ENCODE measurements at places on chromosomes 11 and 22.

GRCh38 chr11:16935518-16936302 lies 78.5 kb downstream of the PLEKHA7 start:
- DNase-seq: no peak

GRCh38 chr11:16032974-16033373 lies 323.4 kb downstream of the SOX6 start:
- no peak for DNase-seq

DNA sequence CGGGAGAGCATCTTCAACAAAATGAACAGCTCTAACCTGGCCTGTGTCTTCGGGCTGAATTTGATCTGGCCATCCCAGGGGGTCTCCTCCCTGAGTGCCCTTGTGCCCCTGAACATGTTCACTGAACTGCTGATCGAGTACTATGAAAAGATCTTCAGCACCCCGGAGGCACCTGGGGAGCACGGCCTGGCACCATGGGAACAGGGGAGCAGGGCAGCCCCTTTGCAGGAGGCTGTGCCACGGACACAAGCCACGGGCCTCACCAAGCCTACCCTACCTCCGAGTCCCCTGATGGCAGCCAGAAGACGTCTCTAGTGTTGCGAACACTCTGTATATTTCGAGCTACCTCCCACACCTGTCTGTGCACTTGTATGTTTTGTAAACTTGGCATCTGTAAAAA lies 109.9 kb downstream of the ARHGAP8 start:
- no peak for DNase-seq

DNA sequence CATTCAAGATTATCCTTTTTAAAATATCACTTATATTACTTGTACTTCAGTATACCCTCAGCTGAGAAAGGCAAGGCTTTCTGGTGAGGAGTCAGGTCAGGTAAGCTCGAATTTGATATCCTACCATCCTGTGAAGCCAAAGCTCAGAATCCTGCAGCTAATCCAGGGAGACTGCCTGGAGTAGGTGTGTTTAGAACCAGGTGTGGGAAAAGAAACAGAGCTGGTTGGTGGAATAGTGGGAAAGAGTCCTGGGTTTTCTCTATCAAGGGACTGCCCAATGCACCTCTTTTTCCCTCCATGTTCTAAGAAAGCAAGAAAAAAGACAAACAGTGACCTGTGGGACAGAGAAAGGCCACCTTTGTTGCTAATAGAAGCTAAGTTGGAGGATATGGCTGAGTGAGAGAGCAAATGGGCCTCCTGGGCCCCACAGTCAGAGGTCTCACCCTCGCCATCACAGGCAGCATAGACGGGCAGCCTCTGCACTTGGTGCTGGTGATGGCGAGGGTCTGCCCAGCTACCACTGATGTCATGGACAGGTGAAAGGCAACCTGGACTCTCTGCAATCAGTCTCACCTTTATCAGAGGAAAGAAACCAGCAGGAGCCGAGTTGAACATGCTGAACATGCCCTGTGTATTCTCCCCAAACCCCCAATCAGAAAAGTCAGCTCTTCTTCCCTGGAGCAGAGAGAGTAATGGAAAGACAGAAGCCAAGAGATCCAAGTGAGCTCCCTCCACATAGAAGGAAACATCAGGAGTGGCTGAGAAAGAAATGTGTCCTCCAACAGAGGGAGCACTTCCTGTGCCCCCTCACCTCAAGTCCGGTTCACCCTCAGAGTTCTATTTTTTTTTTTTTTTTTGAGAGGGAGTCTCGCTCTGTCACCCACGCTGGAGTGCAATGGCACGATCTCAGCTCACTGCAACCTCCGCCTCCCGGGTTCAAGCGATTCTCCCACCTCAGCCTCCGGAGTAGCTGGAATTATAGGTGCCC lies 491.3 kb downstream of the BUD13 start:
- DNase-seq: no peak

DNA sequence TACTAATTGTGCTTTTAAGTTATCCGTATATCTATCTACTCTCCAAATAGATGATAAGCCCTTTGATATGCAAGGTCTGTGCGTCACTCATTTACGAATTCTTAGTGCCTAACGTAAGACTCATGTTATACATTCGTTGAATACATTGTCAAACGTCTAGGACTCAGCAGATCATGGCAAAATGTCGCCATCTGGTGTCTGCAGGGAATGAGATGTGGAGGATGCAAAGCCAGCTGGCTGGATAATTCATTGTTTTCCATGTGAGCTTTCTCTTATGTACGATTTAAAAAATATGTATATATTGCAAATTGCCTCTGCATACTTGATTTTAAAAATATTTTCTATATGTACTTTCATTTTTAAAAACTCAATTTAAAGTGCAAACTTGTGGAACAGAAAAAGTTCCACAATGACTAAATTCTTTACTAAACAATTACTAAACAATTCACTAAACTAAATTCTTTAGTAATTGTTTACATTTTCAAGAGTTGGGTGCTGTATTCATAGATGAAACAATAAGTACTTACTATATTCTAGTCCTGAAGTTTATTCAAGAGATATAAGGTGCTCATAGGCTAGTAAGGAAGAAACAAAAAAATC lies 33.8 kb downstream of the ZNF202 start:
- peak; percentile 61 for DNase-seq

GRCh38 chr11:94960488-94960887 lies 12.9 kb downstream of the CWC15 start:
- no peak for DNase-seq

- no peak for DNase-seq
Measured at GRCh38 chr11:61892085-61892370, 683 bp upstream of the FADS3 start.

All from CD8-positive, alpha-beta T cell (primary cell).